ENCODE measurements at places on chromosomes 6 and 20. TPM values are rescaled to one million over a fixed set of nuclear protein-coding genes. Genes with fewer than 3 reads are reported as not detected.

Gene TREM1
- not detected for total RNA-seq

Gene PRKN
- not detected for total RNA-seq

- no peak overlapping the region for H3K4me3 ChIP-seq
- no peaks in the 10 kb centered on the region for H3K4me1 ChIP-seq
- no peak overlapping the region for H3K27ac ChIP-seq
Measured at GRCh38 chr20:31822421-31823330, 3.5 kb downstream of the MYLK2 start.

- no peaks in the 10 kb centered on the region for H3K27me3 ChIP-seq
- no peak overlapping the region for H3K27ac ChIP-seq
- no peak overlapping the region for H3K4me3 ChIP-seq
- no peak for DNase-seq
- H3K36me3 ChIP-seq = no peaks in the 10 kb centered on the region
Measured at GRCh38 chr20:42581311-42581710, 608.4 kb downstream of the PTPRT start.

Gene ASIP
- not detected for total RNA-seq

GRCh38 chr20:63082308-63082938 lies 75.7 kb upstream of the BHLHE23 start:
- H3K27me3 ChIP-seq = peaks cover 2% of the 10 kb centered on the region
- no peaks in the 10 kb centered on the region for H3K36me3 ChIP-seq

DNA sequence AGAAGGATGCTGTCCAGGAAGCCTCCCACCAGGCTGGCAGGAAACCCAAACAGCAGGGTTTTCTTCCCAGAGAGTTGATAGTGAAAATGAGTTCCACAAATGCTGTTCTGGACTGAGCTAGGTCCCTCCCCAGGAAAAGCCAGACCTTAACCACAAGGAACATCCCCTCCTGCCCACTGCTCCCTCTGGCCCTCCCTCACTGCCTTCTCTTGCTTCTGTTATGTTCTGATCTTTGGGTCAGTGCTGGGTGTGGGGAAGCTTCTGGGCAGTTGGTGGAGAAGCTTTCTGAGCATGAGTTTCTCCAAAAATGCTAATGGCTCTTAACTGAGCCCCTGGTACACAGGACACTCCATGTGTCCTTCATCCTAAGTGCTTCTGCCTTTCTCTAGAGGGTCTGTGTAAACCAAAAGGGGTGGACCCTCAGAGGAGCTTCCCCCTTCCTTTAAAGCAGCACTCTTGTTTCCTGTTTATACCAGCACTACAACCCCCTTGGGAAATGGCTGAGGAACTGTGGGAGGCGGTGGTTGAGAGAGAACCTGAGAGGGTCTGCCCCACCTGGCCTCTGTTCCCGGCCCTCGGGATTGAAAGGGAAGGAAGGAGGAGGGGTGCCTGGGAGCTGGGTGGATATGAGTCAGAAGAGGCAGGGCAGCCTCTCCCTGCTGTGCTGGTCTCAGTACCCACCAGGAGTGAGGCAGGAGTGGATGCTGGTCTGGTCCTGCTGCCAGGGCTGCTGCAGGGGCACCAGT lies 42.0 kb downstream of the CDS2 start:
- peak overlapping the region; percentile 8 for H3K4me3 ChIP-seq
- no peaks in the 10 kb centered on the region for H3K27me3 ChIP-seq
- peaks cover 40% of the 10 kb centered on the region for H3K4me1 ChIP-seq
- no peak for DNase-seq
- H3K27ac ChIP-seq = peak overlapping the region; percentile 69

- no peak overlapping the region for H3K4me3 ChIP-seq
- no peak overlapping the region for H3K27ac ChIP-seq
- peaks cover 36% of the 10 kb centered on the region for H3K4me1 ChIP-seq
- H3K36me3 ChIP-seq = peaks cover 3% of the 10 kb centered on the region
- peak; percentile 75 for DNase-seq
Measured at GRCh38 chr6:27133281-27134227, 113.9 kb upstream of the PRSS16 start.

DNA sequence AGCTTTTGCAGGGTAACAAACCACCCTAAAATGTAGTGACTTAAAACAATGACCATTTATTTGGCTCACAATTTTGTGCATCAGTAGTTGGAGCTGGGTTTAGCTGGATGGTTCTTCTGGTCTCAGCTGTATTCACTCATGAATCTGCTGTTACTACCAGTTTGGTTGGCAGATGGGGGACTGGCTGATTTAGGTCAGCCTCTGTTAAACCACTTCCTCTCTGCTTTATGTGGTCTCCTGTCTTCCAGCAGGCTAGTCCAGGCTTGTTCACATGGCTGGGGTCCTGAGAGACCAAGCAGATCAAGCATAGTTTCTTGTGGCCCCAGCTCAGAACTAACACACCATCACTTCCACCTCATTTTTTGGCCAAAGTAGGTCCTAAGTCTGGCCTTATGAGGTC lies 67.2 kb upstream of the LAMP5 start:
- H3K36me3 ChIP-seq = no peaks in the 10 kb centered on the region
- H3K4me3 ChIP-seq = no peak overlapping the region
- no peaks in the 10 kb centered on the region for H3K4me1 ChIP-seq
- DNase-seq = no peak
- no peak overlapping the region for H3K27ac ChIP-seq
- H3K27me3 ChIP-seq = no peaks in the 10 kb centered on the region

- H3K4me3 ChIP-seq = no peak overlapping the region
- no peak for DNase-seq
- H3K27me3 ChIP-seq = no peaks in the 10 kb centered on the region
- no peak overlapping the region for H3K27ac ChIP-seq
Measured at GRCh38 chr20:38787870-38788269, 17.6 kb upstream of the PPP1R16B start.

DNA sequence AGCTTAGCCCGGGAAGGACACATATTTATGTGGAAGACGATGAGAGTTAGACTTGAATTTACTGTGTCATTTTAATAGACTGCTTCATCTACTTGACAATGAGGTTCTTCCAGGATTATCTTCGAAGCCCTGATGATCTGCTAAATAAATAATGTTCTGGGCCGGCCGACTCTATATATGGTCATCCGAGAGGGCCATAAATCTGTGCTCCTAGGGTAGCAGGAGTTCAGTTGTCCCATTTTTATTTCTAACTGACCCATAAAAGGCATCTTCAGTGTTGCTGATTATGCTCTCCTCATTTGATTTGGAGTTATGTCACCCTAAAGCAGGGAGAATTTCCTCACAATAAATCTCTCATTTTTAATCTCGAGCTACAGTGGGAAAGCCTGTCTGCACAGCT lies 217.1 kb downstream of the SLC24A3 start:
- H3K4me3 ChIP-seq = no peak overlapping the region
- no peak overlapping the region for H3K27ac ChIP-seq
- H3K27me3 ChIP-seq = no peaks in the 10 kb centered on the region
- no peak for DNase-seq
- no peaks in the 10 kb centered on the region for H3K36me3 ChIP-seq

- H3K4me1 ChIP-seq = no peaks in the 10 kb centered on the region
- H3K27me3 ChIP-seq = peaks cover 48% of the 10 kb centered on the region
- no peak for DNase-seq
- no peaks in the 10 kb centered on the region for H3K36me3 ChIP-seq
Measured at GRCh38 chr6:797479-798077, 104.6 kb upstream of the EXOC2 start.

DNA sequence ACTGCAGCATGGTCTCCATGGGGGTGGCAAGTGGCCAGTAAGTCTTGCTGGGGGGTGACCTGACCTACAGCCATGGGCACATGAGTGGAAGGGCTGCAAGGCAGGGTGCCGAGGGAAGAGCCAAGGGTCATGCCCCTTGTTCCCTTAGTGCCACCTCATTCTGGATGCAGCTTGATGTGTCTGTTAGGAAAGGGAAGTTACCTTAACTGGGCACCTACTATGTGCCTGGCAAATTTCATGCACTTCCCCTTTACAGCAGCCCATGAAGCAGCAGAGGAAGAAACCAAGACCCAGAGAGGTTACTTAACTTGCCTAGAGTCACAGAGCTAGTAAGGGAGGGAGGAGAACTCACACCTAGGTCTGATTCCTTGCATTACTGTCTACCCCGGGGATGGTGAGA lies 174.0 kb downstream of the MRPL14 start:
- DNase-seq = no peak
- H3K4me1 ChIP-seq = no peaks in the 10 kb centered on the region
- peaks cover 7% of the 10 kb centered on the region for H3K27me3 ChIP-seq
- no peak overlapping the region for H3K4me3 ChIP-seq
- H3K27ac ChIP-seq = no peak overlapping the region

Gene SAPCD1
- total RNA-seq = 16.7 TPM

DNA sequence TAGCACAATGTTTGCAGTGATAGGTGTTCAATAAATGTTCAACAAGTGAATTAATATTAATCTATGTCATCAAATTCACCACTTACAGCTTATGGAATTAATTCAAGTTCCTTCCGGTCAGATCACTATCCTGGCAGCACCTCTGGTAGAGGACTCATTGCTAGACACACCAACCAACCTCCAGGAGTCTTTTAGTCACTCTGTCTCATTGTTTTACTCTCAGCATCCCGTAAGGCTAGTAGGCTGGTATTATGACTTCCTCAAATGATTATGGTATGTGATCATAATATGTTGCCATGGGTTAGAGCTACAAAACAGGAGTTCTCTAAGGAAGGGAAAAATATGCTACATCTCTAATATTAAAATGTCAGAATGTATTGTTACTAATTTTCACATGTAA lies 21.7 kb upstream of the MMS22L start:
- DNase-seq = no peak
- H3K36me3 ChIP-seq = no peaks in the 10 kb centered on the region
- H3K27ac ChIP-seq = no peak overlapping the region
- peaks cover 8% of the 10 kb centered on the region for H3K27me3 ChIP-seq

DNA sequence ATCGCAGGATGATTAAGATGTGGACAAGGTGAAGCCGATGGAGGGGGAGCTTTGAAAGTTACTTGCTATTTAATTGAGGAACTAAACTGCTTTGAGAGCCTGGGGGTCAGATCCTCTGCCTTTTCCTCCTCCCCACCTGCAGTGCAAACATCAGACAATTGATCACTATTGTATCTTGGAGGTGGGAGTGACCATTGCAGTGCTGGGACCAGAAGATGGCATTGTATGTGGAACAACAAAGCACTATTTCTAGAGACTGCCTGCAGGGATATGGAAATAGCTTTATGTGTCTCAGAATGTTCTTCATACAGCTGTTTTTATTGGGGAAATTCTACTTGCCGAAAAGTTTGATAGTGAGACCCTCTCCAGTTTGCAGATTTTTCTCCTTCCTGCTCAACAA lies 4.2 kb downstream of the MOG start:
- H3K27me3 ChIP-seq = peaks cover 41% of the 10 kb centered on the region
- no peaks in the 10 kb centered on the region for H3K36me3 ChIP-seq
- no peak for DNase-seq
- H3K4me3 ChIP-seq = no peak overlapping the region
- H3K4me1 ChIP-seq = no peaks in the 10 kb centered on the region
- H3K27ac ChIP-seq = no peak overlapping the region

DNA sequence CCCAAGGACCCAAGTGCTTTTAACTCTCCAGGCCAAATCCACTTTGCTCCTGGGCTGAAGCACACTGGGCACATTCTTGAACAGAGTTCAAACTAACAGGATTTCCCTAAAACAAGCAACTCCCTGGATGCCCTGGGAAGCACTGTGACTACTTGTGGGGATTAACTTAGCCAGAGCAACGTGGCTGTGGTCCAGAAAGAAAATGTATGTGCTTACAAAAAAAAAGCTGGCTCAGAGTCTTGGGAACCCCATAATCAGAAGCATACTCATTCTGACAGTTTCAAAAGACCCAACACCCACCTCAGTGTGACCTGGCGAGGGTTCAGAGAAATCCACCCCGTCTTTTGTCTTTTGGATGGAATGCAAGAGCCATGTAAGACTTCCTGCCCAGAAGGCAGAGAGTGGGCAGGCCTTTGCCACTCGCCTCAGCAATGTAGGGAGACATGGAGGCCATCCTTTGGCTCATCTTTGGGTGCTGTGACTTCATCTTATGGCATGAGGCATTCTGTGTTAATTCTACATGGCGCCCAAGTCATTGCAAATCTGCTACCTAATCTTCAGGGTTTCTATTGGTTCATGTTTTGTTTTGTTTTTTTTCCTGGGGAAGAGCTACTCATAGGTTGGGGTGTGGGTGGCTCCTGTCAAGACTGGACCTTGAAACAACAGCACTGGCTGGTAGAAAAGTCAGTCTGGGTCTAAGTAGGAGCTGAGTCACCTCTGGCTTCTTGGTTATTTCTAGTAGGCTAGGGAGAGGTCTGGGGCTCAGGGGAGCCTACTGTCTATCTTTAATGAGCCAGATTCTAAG lies 248.6 kb upstream of the SUPT3H start:
- H3K27ac ChIP-seq = peak overlapping the region; percentile 41
- H3K4me3 ChIP-seq = no peak overlapping the region
- H3K27me3 ChIP-seq = no peaks in the 10 kb centered on the region
- peaks cover 10% of the 10 kb centered on the region for H3K36me3 ChIP-seq
- H3K4me1 ChIP-seq = peaks cover 36% of the 10 kb centered on the region

Gene ADGRF1
- not detected for total RNA-seq

DNA sequence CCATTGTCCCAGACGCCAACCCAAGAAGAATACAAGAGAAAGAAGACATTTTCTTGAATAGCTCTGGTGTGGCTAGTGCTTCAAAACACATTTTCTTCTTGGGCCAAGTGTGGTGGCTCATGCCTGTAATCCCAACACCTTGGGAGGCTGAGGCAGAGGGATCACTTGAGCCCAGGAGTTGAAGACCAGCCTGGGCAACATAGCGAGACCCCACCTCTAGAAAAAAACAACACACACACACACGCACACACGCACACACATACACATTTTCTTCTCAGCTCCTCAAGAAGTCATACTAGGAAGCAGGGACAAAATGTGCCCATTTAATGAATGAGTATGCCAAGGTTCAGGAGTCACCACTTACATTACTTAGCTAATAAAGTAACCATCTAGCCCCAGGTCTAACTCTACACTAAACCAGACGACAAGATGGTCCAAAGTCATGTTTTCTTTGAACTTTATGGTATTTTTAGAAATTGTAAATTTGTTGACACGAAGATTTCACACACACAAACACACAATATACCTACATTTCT lies 68.8 kb downstream of the ZMYND8 start:
- no peak overlapping the region for H3K27ac ChIP-seq
- no peaks in the 10 kb centered on the region for H3K27me3 ChIP-seq

DNA sequence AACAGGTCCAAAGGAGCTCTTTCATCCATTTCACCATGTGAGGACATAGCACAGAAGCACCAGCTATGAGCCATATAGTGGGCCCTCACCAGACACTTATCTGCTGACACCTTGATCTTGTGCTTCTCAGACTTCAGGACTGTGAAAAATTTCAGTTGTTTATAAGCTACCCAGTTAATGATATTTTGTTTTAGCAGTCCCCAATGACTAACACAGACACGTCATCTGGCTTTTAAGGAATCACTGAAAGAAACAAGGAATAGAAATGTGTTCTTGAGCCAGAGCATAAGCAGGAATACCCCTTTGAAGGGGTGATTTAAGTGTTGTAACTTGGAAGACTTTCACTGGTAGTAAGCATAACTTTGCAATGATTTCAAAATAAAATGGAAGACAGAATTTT lies 214.7 kb upstream of the PTCHD4 start:
- no peaks in the 10 kb centered on the region for H3K27me3 ChIP-seq
- no peak overlapping the region for H3K27ac ChIP-seq
- no peaks in the 10 kb centered on the region for H3K4me1 ChIP-seq
- DNase-seq = no peak

Gene ZFP57
- 2.7 TPM for total RNA-seq
